ENCODE measurements at places on chromosomes 5 and 9. TPM values are rescaled to one million over a fixed set of nuclear protein-coding genes. Genes with fewer than 3 reads are reported as not detected.

DNA sequence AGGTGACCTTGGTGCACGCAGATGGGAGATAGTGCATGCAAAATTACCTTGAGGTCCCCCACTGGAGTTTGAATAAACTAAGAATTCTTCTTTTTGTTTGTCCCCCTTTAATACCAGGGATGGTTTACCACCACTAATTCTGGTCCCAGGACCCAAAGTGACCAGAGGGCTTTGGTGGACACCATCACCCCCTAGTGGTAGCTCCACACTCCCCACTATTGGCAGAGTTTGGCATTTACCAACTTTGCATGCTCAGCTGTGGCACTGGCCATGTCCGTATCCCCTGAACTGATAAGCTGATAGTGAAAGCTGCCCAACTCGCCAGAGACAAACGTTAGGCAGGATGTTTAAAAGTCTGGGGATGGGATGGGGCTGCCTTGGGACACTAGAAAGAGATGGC is 3.3 kb downstream of the ASTN2 start:
- DNase-seq, result peak; percentile 55

DNA sequence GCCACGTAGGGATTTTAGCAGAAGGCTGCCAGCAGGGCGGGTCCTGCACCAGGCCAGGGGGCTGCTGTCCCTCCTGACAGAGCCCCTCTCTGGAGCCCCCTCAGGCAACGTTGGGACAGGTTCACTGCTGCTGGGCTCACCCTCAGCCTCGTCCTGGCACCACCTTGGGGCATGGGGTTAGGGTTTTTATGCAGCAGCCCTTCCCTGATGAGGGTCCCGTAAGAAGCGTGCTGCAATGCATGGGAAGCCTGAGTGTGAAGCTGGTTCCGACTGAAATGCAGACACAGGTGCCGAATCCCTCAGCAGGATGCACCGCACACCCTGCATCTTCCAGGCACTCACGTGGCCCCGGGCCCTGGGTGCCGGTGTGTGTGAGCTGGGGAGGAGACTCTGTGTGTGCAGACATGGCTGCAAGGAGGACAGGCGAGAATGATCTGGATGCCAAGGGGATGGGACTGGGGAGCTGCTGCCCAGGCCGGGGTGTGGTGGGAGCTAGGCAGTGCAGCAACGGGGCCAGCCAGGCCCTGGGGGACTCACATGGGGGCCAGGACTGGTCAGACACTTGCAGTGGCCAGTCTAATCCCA is 27.1 kb downstream of the ZDHHC11B start:
- DNase-seq, result no peak

GRCh38 chr5:25754895-25755294 is 1110.1 kb upstream of the CDH10 start:
- DNase-seq, result no peak

DNA sequence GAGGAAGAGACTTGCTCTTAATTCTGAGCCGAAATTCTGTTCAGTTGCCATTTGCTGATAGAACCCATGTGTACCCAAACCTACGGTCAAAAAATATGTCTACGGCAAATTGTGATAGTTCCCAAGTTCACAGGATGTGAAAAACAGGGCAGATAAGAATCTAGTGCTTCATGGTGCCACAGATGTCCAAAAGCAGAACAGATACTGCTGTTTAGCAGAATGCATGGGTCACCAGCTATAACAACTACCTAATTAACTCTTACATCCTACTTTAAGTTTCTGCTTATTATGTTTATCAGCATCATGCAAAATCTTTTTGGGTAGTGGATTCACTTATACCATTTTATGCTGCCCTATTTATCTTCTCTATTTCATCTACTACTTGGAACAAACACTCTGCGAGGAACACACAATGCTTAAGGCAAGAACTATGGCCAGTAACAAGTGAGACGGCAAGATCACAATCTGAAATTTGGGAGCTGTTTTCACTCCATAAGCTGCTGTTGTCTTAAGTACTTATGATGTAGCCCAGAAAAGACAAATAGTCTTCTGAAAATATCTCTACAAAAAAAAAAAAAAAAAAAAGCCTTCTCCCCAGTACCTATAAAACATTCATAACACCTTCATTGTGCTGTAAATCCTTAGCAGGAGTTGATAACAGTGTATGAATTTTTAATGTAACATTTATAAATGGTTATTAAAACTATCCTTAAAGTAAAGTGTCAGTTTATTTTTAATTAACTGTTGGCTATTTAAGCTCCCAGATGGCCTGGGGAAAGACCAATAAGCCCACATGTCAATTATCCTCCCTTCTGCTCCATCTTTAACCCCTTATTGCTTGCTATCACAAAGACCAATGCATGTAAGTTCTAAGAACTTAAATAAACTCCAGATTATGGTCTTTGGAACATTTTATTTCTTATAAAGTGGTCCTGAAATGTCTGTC is 232.3 kb downstream of the TLR4 start:
- DNase-seq, result no peak

DNA sequence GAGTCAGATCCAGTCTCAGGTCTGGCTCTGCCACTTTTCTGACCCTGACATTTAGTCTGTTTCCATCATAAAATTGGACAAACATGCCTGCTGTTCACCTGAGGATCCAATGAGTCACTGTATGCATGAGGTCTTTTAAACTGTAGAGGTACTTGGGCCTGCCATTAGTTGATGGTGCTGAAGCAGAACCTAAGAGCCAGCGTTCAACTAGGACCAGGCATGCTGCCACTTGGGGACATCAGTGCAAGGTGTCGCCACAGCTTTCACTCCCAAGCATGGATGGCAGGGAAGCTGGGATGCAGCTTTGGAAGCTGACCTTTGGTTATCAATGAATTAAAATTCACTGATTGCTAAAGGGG is 37.1 kb downstream of the NEUROG1 start:
- DNase-seq, result no peak

DNA sequence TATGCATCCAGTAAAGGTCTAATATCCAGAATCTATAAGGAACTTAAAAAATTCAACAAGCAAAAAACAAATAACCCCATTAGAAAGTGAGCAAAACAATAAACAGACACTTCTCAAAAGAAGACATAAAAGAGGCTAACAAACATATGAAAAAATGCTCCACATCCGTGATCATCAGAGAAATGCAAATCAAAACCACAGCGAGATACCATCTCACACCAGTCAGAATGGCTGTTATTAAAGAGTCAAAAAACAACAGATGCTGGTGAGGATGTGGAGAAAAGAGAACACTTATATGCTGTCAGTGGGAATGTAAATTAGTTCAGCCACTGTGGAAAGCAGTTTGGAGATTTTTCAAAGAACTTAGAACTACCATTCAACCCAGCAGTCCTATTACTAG is 86.1 kb downstream of the WWC1 start:
- DNase-seq, result no peak

GRCh38 chr9:134477342-134477925 is 151.2 kb downstream of the RXRA start:
- DNase-seq, result peak; percentile 38

The PLAA gene
- total RNA-seq, result 27.3 TPM

- no peak for DNase-seq
These were observed 213.8 kb downstream of the MLLT3 start for GRCh38 chr9:20408513-20408912.

GRCh38 chr9:125768803-125769202 is 21.6 kb downstream of the PBX3 start:
- DNase-seq, result no peak

- no peak for DNase-seq
These were observed 17.9 kb downstream of the FRMD3 start for GRCh38 chr9:83520292-83520691.

The EIF4E1B gene
- total RNA-seq, result not detected

DNA sequence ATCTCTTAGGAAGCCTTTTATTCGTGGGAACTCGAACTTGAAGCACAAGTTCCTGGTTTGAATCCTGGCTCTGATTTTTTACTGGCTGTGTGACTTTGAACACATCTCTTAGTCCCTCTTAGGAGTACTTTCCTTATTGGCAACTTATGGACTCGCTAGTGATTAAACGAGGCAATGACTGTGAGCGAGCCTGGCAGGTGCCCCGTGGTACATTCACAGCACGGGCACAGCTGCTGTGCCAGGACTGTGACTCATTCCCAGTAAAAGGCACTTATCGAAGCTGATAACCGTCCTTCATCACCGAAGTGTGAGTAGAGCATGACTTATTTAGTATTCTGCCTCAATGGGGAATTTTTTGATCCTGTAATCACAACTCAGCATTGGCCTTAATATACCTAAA is 22.7 kb downstream of the CFAP90 start:
- peak; percentile 65 for DNase-seq

GRCh38 chr5:178247481-178248456 is 15.2 kb upstream of the PHYKPL start:
- DNase-seq, result no peak

DNA sequence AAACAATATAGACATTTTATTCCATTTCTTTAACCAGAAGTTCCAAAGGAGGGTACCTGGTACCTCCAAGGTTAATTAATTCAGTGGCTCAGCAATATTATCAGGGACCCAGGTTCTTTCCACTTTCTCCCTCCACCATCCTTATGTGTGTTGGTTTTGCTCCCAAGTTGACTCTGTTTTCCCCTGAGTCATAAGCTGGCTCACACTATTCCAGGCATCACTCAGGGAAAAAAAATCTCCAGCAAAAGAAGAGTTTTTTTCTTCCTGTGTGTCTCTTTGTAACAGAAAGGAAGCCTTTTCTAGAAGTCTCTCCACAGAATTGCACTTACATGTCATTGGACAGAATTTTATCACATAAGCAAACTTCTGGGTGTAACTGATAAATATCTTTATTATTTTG is 31.2 kb upstream of the GALNT10 start:
- no peak for DNase-seq

- DNase-seq, result no peak
These were observed 111.5 kb upstream of the OSMR start for GRCh38 chr5:38734353-38734752.

The MLANA gene
- not detected for total RNA-seq
